T-helper 1 cell treated with Interleukin-12 subunit alpha and Interleukin-12 subunit beta and Interleukin-4 antibody, amounts not matched to agents 30 ng/mL and 1 ng/mL, for 36 hours (primary cell): ENCODE measurements at places on chromosomes 4 and X. TPM values are rescaled to one million over a fixed set of nuclear protein-coding genes. Genes with fewer than 3 reads are reported as not detected.

The CBLL2 gene
- total RNA-seq = not detected in 2 replicates

The MFSD8 gene
- 21.0 and 21.2 TPM in 2 replicates for total RNA-seq

The TBCK gene
- total RNA-seq = 26.1 and 32.8 TPM in 2 replicates

The MID1IP1 gene
- total RNA-seq = 60.4 and 61.7 TPM in 2 replicates

The ZFYVE28 gene
- 21.2 and 21.6 TPM in 2 replicates for total RNA-seq

The FAM9C gene
- total RNA-seq = 0.05 TPM in 1 of 2 replicates, not detected in the other

The AR gene
- 0.02 TPM in 1 of 2 replicates, not detected in the other for total RNA-seq
